ENCODE measurements at places on chromosomes 7 and 10.

- no peak for DNase-seq
Observed at GRCh38 chr7:99728615-99729014, 6.4 kb downstream of the CYP3A7 start.

DNA sequence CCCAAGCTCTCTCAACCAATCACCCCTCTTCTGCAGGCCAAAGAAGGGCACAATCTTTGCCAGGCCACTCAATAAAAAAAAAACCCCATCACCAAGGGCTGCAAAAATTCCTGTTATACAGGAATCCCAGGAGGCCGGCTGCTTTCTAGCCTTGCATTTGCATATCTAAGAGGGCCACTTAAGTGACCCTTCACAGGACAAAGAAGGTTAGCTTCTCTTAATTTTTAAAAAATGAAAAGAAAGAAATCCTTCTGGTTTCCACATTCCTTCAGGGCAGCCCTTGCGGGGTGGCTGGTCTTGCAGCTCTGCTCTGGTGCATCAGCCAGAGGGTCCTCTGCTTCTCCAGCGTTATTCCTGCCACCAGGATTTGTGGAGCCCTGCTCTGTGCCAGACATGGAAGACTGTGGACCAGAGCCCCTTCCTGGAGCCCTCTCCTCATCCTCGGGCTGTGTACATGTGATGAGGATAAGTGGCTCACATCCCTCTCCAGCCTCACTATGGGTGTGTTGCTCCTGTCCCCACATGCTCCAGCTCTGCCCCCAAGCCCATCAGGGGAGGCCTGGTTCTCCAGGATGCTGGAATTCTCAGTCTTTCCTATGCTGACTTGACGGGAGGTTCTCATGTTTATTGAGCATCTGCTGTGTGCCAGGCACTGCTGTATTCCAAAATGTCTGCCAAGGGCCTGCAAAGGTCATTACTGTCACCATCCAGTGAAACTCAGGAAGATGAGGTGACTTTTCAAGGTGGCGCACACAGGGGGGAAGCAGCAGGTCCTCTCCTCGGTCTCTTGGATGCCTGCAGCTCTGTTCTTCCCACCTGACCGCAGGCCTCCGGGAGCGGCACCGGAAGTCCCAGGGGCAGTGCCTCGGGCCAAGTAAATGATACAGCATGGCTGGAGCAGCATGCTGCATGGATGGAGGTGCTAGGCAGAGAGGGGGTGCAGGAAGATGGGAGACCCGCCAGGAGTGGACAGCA lies 67.7 kb downstream of the ARHGAP22 start:
- DNase-seq: no peak

GRCh38 chr10:110310741-110311140 lies 6.0 kb upstream of the SMNDC1 start:
- DNase-seq: no peak

GRCh38 chr10:20635570-20635969 lies 261.5 kb downstream of the NEBL start:
- no peak for DNase-seq

DNA sequence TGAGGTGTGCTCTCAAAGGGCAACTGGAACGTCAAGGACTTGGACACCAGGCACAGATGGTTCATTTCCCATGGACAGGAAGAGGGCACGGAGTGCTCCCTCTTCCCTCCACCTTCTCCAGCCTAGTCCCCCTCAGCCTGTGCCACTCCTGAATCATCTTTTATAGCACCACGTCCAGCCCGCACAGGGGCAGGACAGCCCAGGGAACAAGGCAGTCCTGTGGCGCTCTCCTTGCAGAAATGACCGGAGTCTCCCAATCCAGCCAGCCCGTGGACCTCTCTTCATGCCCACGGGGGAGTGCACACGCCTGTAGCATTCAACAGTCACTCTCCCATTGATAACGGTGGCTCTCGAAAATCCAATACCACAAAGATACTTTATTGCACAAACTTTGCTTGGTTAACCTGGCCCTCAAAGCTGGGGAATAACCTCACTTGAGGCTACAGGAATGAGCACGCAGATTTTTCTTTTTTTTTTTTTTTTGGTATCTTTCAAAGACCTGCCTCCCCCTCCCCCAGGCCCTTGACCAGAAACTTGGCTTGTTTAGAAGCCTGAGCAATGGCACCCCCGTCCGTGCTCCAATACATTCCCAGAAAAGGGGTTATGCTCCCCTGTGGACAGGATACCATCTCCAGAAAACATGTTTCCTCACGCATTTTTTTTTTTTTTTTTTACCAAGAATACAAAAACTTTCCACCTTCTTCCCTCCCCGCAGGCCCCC lies 733 bp downstream of the PRKCQ start:
- no peak for DNase-seq

DNA sequence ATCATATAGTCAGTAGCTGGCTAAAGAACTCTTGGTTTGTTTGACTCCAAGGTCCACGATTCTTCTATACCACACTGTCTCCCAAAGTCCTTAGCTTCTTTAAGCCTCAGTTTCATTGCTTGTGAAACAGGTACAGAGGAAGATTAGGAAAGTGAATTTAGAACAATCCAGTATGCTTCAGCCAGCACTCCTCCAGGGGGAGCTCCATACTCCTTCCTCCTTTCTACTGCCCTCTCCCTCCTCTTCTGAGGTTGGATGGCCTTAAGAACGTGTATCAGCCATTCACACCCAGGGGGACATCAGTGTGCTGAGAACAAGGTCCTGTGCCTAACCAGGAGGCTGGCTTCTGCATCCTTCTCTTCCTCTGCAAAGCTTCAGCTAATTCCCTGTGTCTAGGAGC lies 54.8 kb upstream of the CALD1 start:
- DNase-seq: no peak

GRCh38 chr7:131578602-131579001 lies 22.2 kb upstream of the PODXL start:
- DNase-seq: no peak

- DNase-seq: no peak
Observed at GRCh38 chr7:97007583-97007861, 2.2 kb downstream of the DLX6 start.

GRCh38 chr7:128268233-128268632 lies 27.2 kb downstream of the LEP start:
- no peak for DNase-seq

DNA sequence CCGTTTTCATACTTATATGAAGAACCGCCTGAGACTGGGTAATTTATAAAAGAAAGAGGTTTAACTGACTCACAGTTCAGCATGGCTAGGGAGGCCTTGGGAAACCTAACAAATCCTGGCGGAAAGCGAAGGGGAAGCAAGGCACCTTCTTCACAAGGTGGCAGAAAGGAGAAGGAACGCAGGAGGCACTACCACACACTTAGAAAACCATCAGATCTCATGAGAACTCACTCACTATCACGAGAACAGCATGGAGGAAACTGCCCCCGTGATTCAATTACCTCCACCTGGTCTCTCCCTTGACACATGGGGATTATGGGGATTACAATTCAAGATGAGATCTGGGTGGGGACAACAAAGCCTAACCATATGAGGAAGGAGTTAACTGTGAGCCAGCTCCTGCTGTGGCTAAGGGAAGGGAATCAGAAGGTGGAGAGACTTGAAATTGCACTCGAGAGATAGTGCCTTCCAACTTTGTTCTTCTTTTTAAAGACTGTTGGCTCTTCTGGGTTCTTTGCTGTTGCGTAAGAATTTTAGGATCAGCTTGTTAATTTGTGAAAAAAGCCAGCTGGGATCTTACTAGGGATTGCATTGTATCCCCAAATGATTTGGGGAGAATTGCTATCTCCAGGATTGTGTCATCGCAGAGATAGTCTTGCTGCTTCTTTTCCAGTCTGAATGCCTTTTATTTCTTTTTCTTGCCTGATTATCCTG lies 21.0 kb downstream of the OPTN start:
- DNase-seq: peak; percentile 17

DNA sequence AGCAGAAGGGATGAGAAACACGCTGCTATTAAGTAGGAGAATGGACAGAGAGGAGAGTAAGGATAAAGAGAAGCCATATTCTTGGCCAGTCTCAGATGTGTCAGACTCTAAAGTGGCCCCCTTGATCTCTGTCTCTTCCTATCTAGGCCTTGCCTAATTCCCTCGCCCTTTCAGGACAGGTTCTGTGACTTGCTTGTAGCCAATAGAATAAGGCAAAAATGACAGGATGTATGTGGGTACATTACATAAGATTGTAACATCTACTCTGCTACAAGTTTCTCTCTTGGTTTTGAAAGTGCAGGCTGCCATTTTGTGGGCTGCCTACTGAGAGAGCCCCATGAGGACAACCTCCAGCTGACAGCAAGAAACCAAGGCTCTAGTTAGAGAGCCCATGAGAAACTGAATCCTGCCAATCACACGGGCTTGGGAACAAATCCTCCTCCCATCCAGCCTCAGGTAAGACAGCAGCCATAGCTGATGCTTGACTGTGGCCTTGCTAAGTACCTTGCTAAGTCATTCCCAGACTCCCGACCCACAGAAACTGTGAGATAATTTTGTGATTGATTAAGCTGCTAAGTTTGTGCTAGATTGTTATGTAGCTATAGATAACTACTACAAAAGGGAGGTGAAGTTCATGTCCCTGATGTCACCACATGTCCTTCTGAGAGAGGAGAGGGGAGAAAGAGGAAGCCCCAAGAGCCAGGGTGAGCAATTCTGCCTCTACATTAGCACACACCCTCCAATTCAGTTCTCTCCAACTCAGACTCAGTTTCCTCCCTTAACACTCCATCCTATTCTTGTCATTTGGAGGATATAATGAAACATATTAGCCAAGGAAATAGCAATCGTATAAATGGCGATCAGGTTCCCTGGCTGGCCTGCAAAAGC lies 185.5 kb downstream of the SGMS1 start:
- DNase-seq: no peak

- DNase-seq: no peak
Observed at GRCh38 chr10:117616179-117616578, 73.6 kb downstream of the EMX2 start.

GRCh38 chr10:22230158-22230833 lies 12.5 kb upstream of the EBLN1 start:
- no peak for DNase-seq

DNA sequence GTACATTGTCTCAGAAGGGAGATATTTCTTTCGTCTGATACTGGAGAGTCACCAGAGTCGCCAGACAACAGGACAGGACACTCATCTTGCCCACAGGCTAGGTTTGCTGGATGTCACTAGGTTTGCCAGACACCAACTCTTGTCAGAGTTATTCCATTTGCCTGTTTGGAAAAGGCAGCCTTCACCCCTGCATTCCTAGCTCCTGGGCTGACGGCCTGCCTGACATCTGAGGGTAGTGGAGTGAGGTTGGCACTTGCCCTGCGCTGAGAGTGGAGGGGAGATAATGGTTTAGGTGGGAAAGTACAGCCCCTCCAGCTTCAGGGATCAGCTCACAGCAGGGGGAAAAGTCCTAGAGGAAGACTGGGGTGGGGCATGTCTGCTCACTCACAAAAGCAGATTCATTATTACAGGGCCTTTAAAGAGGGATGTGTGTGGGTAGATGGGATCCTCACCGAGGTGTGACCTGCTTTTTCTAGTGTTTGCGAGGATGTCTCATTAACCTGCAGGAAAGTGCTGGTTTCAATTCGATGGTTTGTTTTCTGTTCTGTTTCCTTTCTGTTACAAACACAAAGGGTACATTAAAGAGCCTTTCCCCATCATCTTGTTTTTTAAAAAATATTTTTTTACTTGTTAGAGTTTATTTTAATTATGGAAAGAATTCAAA lies 79.3 kb upstream of the TNS3 start:
- no peak for DNase-seq

DNA sequence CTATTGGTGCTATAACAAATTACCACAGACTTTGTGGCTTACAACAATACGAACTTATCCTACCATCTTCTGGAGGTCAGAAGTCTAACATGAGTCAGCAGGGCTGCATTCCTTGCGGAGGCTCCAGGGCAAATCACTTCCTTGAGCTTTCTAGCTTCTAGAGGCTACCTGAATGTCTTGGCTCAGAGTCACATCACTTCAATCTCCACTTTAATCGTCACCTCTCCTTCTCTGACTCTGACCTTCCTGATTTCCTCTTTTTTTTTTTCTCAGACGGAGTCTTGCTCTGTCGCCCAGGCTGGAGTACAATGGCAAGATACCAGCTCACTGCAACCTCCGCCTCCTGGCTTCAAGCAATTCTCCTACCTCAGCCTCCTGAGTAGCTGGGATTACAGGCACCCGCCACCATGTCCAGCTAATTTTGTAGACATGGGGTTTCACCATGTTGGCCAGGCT lies 44.6 kb upstream of the ANAPC16 start:
- DNase-seq: peak; percentile 34

DNA sequence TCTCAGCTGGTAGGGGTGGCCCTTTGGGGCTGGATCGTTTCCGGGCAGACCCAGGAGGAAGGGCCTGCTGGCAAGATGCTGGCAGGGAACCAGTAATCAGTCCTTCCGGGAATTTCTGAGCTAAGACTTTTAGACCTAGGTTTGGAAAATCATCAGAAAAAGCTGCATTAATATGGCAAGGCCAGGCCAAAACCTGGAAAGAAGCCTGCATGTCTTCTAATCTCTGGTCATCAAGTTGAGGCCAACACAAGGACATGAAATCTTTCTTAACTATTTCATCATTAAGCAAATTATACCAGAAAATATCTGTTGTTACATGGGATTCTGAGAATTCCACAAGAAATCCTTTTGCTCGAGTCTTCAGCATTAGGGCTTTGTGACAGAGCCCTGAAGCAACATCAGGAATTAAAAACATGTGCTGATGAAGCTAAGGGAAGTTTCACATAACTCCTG lies 19.9 kb downstream of the CPA1 start:
- DNase-seq: peak; percentile 94

DNA sequence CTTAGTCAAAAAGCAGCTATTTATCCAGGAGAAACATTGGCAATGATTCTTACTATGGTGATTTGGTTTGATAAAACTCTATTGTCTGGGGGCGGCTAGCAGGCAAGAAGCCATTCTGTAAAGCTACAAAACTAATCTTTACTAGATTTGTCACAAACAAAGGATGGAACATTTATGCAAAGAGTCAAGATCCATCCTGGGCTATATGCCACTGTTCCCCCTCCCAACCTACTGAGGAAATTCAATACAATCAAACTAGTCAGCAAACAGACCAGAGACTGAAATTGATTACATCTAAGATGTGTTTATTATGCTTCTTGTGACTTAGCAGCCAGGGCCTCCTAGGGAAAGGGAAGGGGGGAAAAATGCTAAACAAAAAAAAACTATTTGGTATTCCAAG lies 397.6 kb downstream of the GPAM start:
- DNase-seq: no peak

DNA sequence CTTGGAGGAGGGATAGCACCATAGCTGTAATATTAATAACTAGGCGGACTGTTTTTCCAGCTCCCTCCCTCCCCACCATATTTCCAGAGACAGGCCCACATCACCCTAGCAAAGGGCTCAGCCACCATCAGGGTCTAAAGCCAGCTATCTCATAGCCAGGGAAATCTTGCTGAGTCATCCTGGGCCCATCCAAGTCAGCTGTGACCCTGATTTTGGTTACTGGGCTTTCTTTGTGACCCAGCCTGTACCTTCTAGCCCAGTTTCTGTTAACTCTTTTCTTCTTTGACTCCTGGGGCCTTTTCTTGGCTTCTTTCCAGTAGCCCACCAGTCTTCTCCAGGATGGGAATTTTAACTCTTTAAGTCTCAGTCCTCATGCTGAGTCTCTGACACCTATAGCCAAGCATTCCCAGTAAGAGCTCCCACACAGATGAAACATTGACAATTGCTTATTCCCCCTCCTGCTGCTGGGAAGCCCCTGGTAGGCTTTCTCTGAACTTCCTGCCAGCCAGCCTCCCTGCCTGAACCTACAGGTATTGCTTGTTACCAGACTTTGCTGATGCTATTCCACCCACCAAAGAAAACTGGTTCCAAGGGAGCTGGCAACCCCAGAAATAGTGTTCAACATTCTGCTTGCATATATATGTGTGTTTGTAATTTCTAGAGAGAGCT lies 34.8 kb upstream of the ADO start:
- DNase-seq: no peak

All from AG09309 (cell line).